ENCODE measurements at places on chromosomes 3 and 15.
A peak's percentile ranks its signal among the peaks of the same experiment; 100 is the strongest.

GRCh38 chr15:85463276-85463892 is 83.0 kb downstream of the AKAP13 start:
- no peak for DNase-seq

- no peak for DNase-seq
Measured at GRCh38 chr3:120298996-120299395, 14.0 kb upstream of the GPR156 start.

GRCh38 chr3:48016301-48016973 is at the start of gene MAP4:
MAP4 (minus strand) TSS chr3:48016416; CDS start chr3:47998860, 17,556 bp downstream.
- DNase-seq, result no peak

- no peak for DNase-seq
Measured at GRCh38 chr3:142664819-142665218, 59.0 kb upstream of the TRPC1 start.

GRCh38 chr3:26719134-26719533 is 96.6 kb downstream of the LRRC3B start:
- no peak for DNase-seq

DNA sequence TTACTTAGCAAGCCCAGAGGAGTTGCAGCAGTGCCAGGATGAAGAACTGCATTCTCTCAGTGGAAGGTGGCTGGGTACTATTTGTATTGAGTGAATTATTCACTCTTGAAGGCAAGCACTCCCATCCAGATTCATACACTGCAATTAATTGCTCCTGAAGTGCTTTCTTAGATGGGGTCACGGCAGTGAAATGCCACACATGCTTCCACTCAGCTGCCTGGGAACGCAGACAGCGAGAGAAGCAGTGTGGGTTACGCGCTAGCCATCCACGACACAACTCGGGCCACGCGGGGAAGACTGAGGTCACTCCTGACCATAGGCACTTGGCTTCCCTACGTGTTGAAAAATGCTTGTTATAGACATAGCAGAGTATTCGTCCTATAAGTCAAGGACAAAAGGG is 30.8 kb upstream of the LMCD1 start:
- no peak for DNase-seq

GRCh38 chr3:166052440-166052839 is 215.2 kb upstream of the BCHE start:
- no peak for DNase-seq

DNA sequence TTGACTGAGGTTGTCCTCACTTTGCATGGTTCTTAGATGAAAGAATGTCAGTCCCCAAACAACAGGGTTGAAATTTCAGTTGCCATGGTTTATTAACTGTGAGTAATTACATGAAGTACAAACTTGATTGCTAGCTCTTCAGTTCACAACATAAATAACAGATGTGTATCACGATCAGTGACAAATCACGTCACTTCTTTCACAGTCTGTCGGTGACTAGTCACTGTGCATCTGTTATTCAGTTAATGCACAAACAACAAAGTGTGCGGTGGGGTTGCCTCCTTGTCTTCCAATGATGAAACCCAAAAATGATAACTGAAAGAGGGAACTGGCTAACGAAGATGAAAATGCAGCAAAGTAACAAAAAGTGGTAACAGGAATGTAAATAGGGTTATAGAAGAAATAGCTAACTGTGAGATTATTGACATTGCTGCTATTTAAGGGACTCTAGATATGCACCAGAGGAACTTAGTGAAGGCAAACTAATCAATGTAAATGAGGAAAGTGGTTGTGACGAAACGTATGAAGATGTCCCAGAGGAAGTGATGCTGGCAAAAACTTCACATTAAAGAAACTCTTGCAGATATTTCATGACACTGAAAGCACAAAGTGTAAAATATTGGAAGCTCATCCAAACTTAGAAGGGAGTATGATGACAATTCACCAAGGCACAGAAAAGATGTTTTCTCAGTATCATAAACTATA is 159.3 kb downstream of the WDR76 start:
- no peak for DNase-seq

DNA sequence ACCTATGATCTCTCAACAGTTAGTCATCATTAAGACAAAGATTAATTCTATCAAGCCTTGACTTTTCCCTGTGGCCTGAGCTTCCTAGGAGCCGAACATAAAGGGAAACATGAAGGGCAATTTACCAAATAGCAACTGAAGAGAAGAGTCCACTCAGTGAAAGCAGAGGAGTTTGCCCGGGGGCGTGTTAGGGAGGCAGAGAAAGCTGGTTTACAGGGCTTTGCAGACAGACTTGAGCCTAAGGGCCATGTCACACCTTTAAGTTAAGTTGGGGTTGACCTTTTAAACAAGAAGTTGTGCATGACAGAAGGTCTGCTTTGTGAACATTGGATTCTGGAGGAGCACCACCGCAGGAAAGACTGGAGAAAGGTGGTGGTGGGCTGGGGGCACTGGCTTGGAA is 701.8 kb upstream of the CFAP20DC start:
- no peak for DNase-seq

GRCh38 chr3:43870120-43870519 is 179.4 kb downstream of the ABHD5 start:
- no peak for DNase-seq

- DNase-seq, result no peak
Measured at GRCh38 chr15:88878720-88879184, 16.6 kb downstream of the HAPLN3 start.

GRCh38 chr3:51591231-51591630 is 52.7 kb downstream of the RAD54L2 start:
- no peak for DNase-seq

DNA sequence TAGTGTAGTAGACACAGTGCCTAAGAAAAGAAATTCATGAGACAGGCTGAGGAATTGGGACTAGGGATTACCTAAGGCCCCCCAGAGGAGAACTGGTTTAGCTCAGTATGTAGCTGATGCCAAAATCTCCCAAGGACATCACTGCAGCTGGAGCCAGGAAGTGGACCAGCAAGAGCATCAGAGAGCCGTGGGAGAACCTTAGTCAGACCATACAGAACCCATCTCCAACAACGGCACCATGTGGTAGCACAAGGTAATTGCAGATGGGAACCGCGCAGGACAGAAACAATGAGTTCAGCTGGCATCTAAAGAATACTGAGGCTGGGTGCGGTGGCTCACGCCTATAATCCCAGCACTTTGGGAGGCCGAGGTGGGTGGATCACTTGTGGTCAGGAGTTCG is 81.7 kb downstream of the WNT5A start:
- DNase-seq, result no peak

DNA sequence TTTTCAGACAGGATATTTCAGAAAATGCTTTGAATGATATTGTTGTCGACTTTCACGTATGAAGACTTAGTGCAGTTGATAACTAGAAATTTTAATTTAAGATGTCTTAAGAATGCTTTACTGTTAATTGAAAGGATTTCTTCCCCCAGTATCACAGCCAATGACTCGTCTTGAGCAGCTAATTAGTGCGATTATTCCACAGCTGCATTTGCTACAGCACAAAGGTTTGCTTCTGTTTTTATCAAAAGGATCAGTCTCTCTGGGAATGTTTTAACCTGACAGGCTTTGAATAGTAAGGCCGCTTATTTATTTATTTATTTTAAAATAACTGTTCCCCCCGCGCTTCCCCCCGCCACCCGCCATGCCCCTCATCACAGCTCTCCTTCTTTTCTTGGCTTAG is 123.5 kb upstream of the SAMMSON start:
- no peak for DNase-seq

GRCh38 chr15:91530279-91530678 is 323.2 kb upstream of the SLCO3A1 start:
- no peak for DNase-seq

- DNase-seq, result peak; percentile 26
Measured at GRCh38 chr15:51621936-51622603, 501 bp downstream of the DMXL2 start.

DNA sequence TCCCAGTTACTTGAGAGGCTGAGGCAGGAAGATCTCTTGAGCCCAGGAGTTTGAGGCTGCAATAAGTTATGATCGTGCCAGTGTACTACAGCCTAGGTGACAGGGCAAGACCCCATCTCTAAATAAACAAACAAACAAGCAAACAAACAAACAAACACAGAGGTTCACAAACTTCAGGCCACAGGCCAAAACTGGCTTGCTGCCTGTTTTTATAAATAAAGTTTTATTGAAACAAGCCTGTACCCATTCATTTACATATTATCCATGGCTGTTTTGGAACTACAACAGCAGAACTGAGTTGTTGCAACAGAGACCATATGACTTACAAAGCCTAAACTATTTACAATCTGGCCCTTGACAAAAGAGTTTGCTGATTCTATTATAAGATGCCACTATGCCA is 6.5 kb downstream of the DYNC1LI1 start:
- DNase-seq, result no peak

GRCh38 chr3:63847718-63848450 is 15.7 kb downstream of the THOC7 start:
- no peak for DNase-seq

GRCh38 chr3:125126323-125126722 is 70.5 kb upstream of the HEG1 start:
- no peak for DNase-seq

GRCh38 chr3:189490337-189490736 is 140.9 kb upstream of the TP63 start:
- DNase-seq, result no peak

GRCh38 chr3:33113772-33114621 is at the start of gene CRTAP:
CRTAP (plus strand) TSS chr3:33114014; CDS start chr3:33114078, 64 bp downstream.
- DNase-seq, result peak; percentile 63

GRCh38 chr3:195253923-195254432 is 17.0 kb downstream of the XXYLT1 start:
- no peak for DNase-seq

DNA sequence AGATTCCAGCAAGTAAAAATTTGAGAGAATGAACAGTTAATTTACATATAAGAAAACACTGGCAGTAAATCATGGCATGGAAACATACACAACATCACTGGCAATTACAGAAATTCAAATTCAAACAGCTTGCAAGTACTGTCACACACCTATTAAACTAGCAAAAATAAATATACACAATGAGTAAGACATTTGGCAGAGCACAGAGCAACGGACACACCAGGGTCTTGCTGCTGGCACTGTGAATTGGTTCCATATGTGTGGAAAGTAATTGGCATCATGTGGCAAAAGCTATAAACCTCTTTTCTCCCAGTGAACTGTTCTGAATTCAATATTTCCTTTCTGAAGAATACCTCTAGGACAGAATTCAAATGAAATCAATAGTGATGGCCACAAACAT is 78.3 kb downstream of the LRRK1 start:
- peak; percentile 54 for DNase-seq

DNA sequence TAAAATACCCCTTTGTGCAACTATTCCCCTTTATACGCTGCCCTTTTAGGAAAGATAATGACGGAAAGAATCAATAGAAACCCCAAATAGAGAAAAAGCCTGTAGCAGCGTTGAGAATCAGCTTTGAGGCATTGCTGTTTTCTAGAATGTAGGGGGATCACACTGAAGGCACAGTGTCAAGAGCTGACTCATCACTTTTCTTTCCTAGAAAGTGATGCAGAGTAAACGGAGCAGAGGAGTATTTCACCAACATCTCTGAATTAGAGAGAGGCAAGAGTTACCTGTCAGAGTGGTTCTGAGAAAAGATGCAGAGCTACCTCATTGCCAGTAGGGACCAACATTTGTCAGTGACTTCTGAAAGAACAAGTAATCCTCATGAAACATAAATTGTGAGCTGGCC is 269.8 kb upstream of the TMC3 start:
- DNase-seq, result no peak

- DNase-seq, result peak; percentile 10
Measured at GRCh38 chr3:48507256-48508061, 3.5 kb upstream of the SHISA5 start.

DNA sequence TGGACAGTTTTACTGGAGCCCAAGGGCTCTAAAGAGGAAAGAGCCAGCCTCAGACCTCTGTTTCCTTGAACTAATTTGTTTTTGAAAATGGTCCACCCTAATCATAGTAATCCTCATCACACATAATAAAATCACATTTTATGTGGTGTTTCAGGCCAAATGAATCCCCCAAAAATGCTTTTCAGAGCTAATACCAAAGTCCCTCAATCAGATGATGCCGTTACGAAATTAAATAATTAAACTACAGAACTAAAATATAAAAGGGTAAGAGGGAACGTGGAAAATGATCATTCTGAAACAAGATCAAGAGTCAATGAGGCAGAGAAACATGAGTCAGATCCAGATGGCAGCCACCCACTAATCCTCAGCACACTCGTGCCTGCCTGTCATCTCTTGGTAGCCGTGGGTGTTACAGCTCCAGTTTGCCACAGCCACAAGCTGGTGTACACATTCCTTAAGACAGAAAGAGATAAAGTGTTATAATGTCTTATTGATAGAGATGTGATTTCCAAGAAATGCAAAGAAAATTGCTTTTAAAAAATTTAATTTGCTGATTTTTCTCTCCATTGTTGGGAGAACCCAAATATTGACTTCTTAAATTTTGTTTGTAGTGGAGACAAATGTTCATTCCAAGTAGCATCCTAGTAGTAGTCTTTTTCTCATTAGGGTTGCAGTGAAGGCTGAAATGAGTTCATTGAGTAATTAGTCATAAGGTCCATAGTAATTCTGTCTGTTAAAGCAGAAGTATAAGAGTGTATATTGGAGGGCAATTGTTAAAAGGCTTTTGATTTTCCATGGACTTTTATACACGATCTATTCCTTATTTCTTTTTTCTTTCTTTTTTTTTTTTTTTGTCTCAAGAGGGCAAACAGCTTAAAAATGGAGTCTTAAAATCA is 104.2 kb downstream of the AGBL1 start:
- DNase-seq, result no peak

- DNase-seq, result no peak
Measured at GRCh38 chr3:181358060-181358459, 353.7 kb upstream of the SOX2 start.

GRCh38 chr3:53845881-53846133 is 412 bp downstream of the CHDH start:
- DNase-seq, result no peak

- DNase-seq, result no peak
Measured at GRCh38 chr3:59128685-59129084, 78.9 kb upstream of the CFAP20DC start.

GRCh38 chr3:128693696-128694095 is 32.3 kb upstream of the RAB7A start:
- DNase-seq, result no peak

GRCh38 chr3:46829699-46830208 is 33.5 kb downstream of the MYL3 start:
- DNase-seq, result no peak

DNA sequence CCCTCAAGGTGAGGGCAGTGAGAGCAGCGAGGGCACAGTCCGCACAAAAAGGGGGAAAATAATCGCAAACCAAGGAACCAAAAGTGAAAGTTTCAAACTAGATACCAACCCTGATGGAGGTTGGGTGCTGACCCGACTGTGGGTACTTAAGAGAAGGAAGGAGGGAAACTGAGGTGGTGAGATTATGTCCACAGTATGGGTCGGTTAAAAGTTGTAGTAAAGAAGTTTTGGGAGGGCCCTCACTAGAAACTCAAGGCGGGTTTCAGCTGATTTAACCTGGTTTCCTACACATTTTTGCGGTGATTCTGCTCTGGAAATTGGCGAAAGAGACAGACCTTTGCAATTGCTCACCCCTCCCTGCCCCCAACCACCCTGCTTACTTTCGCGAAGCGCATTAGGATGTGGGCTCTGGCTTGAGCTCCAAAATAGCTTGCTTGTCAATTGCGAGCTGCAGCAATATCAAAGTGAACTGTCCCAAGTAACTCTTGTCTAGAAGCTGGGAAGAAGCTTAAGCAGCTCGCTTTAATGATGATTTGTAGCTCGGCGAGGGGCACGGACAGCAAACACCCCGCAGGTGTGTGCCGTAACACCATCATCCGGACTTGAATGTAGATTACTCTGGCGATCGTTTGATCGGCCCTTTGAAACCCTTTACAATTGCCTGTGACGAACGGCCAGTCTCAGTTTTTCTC is 15.8 kb downstream of the SOX2 start:
- DNase-seq, result no peak
